NCI-H1436 treated with DMSO at 0.1 percent for 48 hours (cell line): ENCODE measurements at places on chromosomes 1 and 21.

GRCh38 chr1:167126811-167127210 is 32.9 kb downstream of the STYXL2 start:
- DNase-seq = no peak

DNA sequence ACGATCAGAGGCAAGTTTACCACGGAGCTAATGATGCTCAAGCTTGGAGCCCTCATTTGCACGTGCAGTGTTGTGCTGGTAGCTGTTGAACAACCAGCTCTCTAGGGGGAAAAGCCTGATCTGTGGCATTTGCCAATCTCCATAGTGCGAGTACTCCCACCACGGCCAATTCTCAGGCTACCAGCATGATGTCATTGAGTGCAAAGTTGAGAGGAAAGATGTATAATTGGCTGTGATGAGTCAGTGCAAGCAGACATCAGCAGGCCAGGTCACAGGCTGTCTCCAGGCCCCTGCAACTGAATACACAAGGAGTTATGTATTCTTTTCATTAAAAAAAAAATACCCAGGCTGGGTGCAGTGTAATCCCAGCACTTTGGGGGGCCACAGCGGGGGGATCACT is 233.1 kb upstream of the VAMP3 start:
- DNase-seq = no peak

GRCh38 chr1:36709869-36710481 is 227.3 kb upstream of the CSF3R start:
- no peak for DNase-seq

DNA sequence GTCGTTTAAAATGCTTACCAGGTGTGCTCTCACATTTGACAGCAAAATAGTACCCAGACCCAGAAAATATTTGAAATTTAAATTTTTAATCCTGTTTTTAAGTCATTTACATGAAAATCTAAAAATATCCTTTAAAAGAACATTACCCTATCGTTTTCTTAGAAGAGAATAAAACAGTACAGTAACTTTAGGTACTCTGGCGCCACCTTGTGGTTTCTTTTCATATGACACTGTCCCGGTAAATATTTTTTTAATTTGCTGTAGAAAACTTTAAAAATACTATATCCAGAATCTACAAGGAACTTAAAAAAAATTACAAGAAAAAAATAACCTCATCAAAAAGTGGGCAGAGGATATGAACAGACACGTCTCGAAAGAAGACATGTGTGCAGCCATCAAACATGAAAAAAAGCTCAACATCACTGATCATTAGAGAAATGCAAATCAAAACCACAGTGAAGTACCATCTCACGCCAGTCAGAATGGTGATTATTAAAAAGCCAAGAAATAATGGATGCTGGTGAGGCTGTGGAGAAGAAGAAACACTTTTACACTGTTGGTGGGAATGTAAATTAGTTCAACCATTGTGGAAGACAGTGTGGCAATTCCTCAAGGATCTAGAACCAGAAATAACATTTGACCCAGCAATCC is 129.2 kb downstream of the RGS21 start:
- DNase-seq = no peak

DNA sequence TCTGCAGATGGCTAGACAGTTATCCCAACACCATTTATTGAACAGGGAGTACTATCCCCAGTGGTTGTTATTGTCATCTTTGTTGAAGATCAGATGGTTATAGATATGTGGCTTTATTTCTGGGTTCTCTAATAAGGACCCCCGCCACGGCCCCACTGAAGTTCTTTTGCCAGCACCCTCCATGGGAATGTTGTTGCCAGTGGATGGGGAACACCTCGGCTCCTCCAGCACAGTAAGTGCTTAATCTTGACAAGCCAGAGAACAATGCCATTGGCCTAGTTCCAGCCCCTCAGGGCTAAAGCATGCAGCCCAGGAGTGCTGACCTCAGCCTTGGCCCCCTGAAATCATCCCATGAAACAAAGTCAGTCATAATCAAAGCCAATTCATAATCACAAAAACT is 337.6 kb downstream of the AGBL4 start:
- DNase-seq = no peak

DNA sequence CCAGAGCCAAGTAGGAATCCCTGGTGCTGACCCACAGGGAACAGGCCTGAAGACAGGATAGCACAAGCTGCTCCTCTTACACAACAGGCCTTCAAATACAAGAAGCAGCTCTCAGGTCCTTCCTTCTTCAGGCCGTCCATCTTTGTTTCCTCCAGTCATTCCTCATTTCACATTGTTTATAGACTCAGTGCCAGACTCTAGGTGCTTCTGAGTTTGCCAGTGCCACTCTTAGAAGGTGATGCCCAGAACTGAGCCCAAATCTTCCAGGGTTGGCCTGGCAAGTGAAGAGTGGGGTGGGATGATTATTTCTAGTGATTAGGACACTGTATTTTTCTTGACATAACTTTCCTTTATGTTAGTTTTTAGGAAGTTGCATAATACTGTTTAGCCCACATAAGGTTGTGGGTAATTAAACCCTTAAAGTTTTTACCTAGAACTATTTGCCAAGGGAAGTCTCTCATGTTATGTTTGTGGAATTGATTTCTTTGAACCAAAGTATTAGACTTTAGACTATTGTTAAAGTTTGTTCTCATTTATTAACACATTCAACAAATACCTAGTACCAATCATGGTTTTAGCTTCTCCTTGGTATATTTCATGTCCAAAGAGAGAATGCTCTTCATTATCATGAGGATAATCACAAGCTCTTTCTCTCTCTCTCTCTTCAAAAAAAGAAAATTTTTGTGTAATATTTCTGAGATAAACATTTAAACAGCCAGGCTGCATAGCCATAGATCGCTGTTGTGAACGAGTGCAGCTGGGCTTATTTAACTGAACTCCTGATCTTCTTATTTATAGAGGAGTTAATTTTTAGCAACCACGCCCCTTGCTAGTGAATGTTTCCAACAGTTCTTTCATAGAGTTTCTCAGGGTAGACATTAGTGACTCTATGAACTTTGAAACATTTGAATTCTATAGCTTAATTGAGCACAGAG is 47.7 kb downstream of the PGM1 start:
- no peak for DNase-seq

DNA sequence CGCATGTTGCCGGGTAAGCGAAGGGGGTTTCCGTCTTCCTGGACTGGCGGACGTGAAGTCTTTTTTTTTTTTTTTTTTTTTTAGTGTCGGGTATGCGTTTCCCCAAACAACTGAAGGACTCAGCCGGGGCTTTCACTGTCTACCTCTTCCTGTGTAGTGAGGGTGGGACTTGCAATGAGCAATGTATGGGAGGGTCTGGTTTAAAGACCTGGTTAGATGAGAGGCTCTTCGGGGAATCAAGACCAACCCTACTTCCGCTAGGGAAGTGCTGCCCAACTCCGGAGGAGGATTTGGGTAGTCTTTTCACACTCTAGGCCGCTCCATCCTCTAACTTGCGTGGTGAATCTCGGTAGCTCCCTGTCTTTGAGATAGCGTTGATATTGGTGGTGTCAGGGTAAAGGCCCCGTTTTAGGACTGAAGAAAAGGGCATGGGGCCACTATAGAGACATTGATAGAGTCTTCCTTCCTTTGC is 754 bp downstream of the PRRC2C start:
- DNase-seq = no peak

GRCh38 chr1:182299728-182300616 is 91.6 kb downstream of the GLUL start:
- no peak for DNase-seq

- DNase-seq = no peak
Measured at GRCh38 chr1:230109895-230110667, 43.0 kb downstream of the GALNT2 start.

DNA sequence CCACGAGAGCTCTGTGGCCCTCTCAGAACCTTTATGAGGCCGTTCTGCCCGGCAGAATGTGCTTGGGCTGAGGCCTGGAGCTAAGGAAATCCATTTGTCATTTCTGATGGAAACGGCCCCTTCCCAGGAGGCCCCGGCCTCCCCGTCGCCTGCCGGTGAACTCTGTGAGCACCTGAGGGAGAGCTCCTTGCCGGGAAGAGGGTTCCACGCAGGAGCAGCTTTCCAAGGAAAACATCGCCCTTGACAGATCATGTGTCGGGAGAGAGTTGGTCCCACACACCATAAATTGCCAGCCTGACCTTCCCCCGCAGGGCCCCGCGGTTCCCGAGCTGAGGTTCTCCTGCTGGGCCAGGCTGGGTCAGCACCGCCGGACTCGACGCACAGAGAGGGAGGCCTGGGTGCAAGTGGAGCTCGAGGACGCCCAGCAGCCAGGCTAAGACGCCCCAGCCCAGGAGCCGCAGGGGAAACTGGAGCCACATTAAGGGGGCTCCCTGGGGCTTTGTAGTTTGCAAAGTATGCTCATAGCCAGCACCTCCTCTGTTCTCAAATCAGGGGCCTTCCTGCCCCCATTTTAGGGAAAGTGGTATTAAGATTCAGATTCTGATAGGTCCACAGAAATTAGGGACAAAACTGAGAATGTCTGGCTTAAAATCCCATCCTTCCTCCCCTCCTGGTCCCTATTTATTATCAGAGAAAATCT is 239.5 kb downstream of the FOXD2 start:
- no peak for DNase-seq
